ENCODE measurements at places on chromosomes 3 and 15. TPM values are rescaled to one million over a fixed set of nuclear protein-coding genes. Genes with fewer than 3 reads are reported as not detected.

GNL3 gene
- 131 TPM for total RNA-seq

- peaks cover 10% of the 10 kb centered on the region for H3K4me1 ChIP-seq
- H3K4me3 ChIP-seq = no peak overlapping the region
- H3K27me3 ChIP-seq = no peaks in the 10 kb centered on the region
- no peak overlapping the region for H3K27ac ChIP-seq
- H3K36me3 ChIP-seq = no peaks in the 10 kb centered on the region
Observed at GRCh38 chr15:74179983-74180880, 6.7 kb downstream of the ISLR start.

CYP1A1 gene
- 3.4 TPM for total RNA-seq

DNA sequence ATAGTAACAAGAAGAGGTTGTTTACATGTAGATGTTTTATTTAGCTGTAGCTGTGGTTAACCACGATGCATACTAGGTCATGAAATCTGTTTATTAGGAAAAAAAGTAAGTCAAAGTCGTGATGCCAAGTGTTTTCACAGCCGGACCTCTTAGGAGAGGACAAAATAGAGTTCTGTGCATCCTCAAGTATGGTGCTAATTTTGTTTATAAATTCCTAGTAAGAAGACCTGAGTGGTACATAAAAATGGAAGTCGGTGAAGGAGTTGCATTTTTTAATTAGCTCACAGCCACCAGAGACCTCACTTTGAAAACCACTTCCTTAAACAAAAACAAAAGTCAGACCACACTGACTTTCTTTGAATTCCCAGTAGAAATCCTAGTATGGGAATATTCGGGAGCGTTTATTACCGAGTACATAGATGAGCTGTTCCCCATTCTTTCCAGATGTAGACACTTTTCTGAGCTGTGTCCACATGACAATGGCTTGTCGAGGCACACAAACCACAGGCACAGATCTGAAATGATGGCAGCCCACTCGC, 143.6 kb upstream of the UBE2E1 start:
- DNase-seq = no peak
- H3K4me1 ChIP-seq = peaks cover 7% of the 10 kb centered on the region
- H3K27ac ChIP-seq = no peak overlapping the region
- H3K4me3 ChIP-seq = no peak overlapping the region
- peaks cover 37% of the 10 kb centered on the region for H3K27me3 ChIP-seq
- no peaks in the 10 kb centered on the region for H3K36me3 ChIP-seq

CHST2 gene
- total RNA-seq = 5.3 TPM

CEP19 gene
- 5.9 TPM for total RNA-seq

- H3K4me1 ChIP-seq = no peaks in the 10 kb centered on the region
- no peaks in the 10 kb centered on the region for H3K36me3 ChIP-seq
- no peak overlapping the region for H3K4me3 ChIP-seq
Observed at GRCh38 chr15:69141286-69141701, 19.1 kb upstream of the GLCE start.
